ENCODE measurements at places on chromosomes 12 and 14.

- no peak for DNase-seq
Observed at GRCh38 chr12:109604132-109604585, 30.6 kb downstream of the MVK start.

DNA sequence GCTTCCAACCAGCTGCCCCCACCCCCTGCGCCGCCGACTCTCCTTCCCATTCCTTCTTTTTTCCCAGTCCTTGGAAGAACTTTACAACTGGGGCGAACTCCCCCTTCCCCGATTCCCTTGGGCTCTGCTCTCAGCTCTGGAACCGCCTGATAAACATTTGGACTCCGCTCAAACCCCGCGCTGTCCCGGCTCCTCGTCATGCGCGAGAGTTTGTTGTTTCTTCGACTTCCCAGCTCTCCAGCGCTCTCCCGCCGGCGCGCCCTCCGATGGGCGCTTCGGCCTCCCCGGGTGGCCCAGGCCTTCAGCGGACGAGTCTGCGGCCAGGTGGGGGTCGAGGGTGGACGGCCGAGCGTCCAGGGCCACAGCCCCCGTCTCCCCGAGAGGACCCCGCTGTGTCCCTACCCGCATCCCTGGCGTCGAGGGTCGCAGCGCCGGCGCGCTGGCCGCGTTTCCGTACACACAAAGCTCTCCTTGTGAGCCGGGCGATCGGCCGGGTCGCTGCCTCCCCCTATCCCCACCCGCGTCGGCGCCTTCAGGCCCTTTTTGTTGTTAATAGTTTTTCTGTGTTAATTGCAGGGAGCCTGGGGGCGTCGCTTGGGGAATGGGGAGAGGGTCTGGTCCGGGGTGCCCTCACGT, 847 bp downstream of the MMP14 start:
- DNase-seq = no peak

- no peak for DNase-seq
Observed at GRCh38 chr14:33061667-33062325, 123.1 kb downstream of the NPAS3 start.

DNA sequence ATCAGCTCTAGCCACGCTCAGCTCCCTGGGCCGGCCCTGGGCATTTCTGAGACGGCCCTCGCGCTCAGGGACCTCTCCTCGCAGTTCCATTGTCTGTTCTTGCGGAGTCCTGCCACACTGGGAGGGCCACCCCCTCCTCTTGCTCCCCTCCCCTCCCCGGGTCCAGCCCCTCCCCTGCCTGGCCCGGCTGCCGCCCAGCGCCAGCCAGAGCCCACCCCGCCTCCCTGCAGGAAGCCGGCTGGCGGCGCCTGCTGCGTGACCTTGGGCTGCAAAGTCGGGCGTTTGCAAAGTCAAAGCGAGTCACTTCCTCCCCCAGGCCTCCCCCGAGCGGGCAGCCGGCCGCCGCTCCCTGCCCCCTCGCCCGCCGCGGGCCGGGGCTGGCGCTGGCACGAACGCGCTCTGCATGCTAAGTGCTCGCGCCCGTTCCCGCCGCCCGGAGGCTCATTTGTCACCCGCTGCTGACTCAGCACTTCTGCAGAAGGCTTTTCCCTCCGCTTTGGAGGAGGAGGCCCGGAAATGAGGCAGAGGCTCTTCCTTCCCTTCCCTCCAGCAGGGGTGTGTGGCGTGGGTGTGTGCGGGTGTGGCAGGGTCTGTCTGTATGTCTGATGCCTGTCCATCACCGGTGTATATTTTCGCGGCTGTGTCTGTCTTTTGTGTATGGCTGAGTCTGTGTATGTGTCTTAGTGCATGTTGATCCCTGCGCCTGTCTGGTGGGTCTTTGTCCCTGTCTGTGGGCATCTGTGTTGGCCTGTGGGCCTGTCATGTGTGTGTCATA, 72.0 kb downstream of the IRF2BPL start:
- peak; percentile 92 for DNase-seq

- DNase-seq = no peak
Observed at GRCh38 chr12:29730481-29730880, 53.3 kb downstream of the TMTC1 start.
